ENCODE measurements at places on chromosomes 5 and 9.

DNA sequence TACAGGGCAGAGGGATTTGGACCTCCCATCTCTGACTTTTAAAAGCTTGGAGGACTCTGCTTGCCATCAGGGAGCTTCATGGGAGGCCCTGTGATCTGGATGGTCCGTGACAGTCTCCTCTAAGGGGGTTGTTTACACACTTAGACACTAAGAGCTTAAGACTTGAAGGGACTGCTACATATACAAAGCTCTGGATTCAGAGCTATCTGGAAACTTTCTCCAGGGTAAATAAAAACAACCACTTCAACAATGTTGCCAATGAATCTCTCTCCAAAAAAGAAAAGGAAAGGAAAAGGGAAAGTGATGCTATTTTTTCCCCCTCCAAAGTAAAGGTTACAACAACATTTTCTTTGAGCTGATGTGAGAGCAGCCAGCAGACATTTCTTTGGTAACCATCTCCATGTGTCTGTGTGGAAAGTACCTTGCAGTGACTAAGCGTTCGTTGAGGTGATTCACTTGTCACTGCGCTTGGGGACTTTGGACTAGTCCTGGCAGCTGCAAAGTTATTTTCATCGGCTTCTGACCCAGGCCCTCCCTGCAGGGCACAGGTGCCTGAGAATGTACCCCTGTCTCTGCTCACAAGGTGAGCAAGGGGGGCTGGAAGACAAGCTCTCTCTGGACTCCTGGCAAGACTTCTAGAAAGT lies 262.1 kb upstream of the KLF4 start:
- DNase-seq, result no peak

- DNase-seq, result no peak
Measured at GRCh38 chr5:175378444-175379028, 65.4 kb downstream of the DRD1 start.

GRCh38 chr5:90402521-90403255 lies 6.9 kb downstream of the CETN3 start:
- DNase-seq, result no peak

GRCh38 chr5:60541980-60542379 lies 158.0 kb downstream of the DEPDC1B start:
- DNase-seq, result no peak

Data from CD4-positive, alpha-beta T cell treated with Interleukin-4 for 4 hours (primary cell).